ENCODE measurements at places on chromosomes 4 and X. TPM values are rescaled to one million over a fixed set of nuclear protein-coding genes. Genes with fewer than 3 reads are reported as not detected.

Gene NUDT11
- total RNA-seq = 1.6 TPM

Gene DNAAF6
- total RNA-seq = not detected

Gene SUPT20HL1
- total RNA-seq = not detected

Gene TDO2
- total RNA-seq = not detected

Gene ENAM
- total RNA-seq = not detected

Measured in CD8-positive, alpha-beta T cell (primary cell).